ENCODE measurements at places on chromosomes 4 and X.

DNA sequence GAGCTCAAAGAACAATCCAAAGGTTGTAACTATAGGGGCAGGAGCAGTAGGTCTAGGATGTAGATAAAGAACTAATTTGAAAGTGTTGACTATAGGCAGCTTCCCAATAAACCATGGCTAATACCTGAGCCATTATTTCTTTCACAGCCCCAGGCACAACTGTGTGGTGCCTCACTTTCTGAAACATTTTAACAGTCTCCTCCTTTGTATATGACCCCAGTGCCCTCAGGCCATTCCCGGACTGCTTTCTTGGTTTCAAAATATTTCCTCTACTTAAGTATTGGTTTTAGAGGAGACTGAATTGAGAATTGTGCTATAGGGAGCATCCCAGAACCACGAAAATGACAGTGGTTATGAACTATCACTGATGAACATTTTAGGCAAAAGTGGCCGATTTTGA lies 728.7 kb downstream of the IL1RAPL1 start:
- DNase-seq, result no peak

- no peak for DNase-seq
Observed at GRCh38 chr4:87232216-87232615, 11.8 kb upstream of the KLHL8 start.

DNA sequence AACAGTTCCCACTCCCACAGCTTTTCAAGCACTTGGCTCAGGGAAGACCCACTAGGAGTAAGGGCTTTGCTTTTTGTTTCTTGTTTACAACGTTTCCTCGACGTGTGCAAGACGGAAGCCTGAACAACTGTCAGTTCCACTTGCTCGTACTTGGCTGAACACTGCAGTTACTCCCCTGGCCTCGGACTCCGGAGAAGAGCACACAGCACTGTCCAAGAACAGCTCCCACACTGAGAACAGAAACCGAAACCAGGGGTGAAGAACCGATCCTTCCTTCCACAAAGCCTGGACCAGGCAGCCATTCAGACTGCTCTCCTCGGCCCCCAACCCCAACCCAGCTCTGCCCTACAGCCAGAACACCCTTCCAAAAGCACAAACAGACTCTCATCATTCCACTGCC lies 25.5 kb downstream of the IRF2 start:
- DNase-seq, result no peak

DNA sequence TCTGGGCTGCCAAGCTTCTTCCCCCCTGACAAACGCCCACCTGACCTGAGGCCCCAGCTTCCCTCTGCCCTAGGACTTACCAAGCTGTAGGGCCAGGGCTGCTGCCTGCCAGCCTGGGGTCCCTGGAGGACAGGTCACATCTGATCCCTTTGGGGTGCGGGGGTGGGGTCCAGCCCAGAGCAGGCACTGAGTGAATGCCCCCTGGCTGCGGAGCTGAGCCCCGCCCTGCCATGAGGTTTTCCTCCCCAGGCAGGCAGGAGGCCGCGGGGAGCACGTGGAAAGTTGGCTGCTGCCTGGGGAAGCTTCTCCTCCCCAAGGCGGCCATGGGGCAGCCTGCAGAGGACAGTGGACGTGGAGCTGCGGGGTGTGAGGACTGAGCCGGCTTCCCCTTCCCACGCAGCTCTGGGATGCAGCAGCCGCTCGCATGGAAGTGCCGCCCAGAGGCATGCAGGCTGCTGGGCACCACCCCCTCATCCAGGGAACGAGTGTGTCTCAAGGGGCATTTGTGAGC lies 37.0 kb downstream of the HTRA3 start:
- no peak for DNase-seq

- no peak for DNase-seq
Observed at GRCh38 chr4:69718396-69719271, 41.8 kb downstream of the SULT1B1 start.

DNA sequence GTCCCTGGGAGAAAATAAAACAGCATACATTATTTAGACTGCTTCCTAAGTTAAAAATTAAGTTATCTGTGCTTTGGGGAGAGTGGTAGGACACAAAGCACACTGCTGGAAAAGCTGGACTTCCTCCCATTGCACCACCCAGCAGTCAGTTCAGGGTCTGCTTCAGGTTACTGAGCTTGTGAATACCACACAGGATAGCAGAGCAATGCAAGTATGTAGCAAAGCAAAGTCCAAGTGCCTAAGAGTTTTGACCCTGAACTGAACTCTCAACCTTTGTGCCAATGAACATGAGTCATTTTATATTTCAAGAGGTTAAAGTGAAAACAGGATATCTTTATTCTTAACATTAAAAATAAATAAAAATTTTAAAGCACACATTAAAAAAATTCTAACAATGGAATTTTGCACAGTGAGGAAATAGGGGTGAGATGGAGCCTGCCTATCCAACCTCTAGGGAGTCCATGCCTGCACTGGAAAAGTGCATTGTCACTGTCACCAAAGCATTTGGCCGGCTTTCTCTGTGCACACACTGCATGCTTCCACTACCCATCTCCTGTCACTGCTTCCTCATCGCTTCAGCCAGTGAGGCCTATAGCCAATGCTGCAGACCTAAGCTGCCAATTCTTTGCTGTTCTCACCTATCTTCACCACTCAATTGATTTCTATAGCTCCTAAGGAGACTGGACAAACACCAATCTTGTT lies 50.9 kb downstream of the ABCG2 start:
- DNase-seq, result no peak

GRCh38 chr4:11805842-11806241 lies 377.1 kb upstream of the HS3ST1 start:
- DNase-seq, result no peak

DNA sequence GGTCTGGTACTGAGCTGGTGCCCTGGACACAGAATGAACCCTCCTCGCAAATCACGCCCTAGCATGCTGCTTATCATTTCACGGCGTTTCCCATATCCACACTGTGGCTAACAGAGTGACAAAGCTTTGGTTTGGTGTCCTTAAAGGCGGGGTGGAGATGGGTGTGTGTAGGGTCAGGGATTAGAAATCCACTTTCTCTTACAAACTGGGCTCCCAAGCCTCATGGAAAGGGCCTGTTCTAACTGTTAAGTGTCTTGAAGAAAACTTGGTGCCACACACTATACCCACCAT lies 735 bp upstream of the CHRDL1 start:
- DNase-seq, result no peak

DNA sequence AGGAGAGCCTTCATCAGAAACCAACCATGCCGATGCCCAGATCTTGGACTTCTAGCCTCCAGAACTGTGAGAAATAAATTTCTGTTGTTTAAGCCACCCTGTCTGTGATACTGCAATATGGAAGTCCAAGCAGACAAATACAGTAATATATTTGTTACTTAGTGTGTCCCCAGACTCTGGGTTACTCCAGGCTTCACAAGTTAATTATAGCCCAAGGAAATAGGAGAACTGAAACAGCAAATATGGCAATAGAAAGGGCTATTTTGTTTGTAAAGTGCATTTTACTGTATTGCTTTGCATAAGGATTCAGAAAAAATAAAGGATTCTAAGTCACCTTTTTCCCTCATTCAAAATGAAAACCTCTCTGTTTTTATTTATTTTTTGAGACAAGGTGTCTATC lies 15.7 kb downstream of the TIGD4 start:
- no peak for DNase-seq

DNA sequence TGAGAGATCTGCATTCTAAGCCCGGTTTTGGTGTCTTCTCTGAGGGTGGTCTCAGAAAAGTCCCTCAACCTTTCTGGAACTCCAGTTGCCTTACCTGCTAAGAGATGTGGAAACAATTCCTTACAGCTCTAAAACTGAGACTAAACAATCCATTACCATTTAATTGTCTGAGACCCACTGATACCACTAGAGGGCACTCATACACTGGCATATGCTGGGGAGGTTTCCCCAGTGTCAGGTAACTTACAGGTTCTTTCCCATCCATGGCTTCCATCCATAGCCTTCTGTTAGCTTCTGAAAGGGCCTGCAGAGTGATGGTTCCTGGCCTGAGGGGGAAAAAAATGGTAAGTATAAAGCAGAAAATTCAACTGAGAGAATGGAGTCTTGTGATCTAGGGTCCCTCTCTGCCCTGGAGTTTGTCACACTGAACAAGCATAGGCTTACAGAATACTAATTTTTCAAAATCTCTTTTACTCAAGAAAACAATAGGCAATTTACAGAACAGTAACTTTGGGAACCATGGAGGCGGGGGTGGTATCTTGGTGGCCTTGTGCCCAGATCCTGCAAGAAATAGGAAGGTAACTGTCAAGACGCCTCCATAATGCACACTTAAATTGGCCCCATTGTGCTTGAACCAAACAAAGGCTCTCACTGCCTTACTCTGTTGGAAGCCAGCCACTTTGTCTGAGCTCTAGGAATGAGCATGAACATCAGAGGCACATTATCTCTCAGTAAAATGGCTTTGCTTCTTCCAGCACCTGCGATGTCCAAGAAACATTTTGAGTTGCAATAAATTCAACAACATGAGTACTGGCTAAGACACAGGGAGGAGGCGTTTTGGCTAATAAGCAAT lies 236.1 kb downstream of the OPHN1 start:
- DNase-seq, result no peak

DNA sequence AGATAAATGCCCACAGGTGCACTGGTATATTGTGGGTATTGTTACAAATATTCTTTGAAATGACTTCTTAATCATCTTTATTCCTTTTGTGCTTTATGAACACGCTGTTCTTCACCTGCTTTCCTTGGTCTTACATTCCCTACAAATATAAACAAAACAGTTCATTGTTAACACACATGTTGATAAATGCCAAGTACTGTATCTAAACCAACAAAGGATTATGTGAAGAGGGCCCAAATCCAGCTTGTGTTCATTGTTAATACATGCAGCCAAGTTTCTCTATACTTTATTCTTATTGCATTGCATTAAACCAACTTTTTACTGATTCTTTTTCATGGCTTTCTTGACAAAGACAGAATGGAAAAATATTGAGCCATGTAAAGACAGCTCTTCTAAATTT lies 42.8 kb downstream of the AREG start:
- no peak for DNase-seq

GRCh38 chr4:183552274-183553146 lies 47.7 kb downstream of the ING2 start:
- no peak for DNase-seq

DNA sequence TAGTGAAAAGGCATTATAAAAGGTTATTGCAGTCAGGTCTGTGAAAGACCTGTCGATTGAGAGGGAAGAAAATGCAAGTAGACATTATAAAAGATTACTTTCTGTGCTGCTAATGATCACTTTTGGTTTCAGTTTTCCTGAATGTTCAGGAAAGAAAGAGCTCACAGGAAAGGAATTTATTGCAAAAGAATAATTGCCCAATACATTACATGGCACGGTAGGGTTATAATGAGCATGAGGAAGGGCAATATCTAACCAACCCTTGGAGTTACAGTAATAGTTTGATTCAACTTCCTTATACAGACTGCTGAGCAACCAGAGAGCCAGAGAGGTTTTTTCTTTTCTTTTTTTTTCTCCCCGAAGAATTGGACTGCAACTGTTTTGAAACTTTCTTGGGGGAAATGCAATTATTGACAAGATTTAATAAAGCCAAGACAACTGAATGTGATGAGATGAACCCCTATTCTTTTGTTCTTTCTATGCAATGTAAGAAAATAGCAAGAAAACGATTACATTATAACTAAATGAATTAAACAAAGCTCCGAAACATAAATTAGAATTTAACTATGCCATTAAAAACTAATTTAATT lies 247.0 kb downstream of the C4orf33 start:
- DNase-seq, result no peak

DNA sequence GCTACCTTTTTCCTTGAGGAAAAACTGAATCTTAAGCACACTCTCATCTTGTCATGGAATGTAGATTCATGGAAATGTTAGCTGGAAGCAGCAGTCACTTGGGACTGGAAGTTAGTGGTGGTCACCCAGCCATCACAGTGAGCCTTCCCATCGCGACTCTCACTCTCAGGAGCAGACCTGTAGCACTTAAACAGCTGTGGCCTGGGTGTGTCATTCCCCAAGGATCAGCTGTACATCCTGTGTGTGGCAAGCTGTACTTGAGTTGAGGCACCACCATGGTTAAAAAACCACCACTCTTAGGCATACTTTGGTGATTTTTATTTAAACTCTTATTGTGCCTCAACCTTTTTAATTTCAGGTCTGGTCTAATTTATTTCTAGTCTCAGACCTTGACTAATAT lies 46.7 kb downstream of the JADE1 start:
- DNase-seq, result no peak

DNA sequence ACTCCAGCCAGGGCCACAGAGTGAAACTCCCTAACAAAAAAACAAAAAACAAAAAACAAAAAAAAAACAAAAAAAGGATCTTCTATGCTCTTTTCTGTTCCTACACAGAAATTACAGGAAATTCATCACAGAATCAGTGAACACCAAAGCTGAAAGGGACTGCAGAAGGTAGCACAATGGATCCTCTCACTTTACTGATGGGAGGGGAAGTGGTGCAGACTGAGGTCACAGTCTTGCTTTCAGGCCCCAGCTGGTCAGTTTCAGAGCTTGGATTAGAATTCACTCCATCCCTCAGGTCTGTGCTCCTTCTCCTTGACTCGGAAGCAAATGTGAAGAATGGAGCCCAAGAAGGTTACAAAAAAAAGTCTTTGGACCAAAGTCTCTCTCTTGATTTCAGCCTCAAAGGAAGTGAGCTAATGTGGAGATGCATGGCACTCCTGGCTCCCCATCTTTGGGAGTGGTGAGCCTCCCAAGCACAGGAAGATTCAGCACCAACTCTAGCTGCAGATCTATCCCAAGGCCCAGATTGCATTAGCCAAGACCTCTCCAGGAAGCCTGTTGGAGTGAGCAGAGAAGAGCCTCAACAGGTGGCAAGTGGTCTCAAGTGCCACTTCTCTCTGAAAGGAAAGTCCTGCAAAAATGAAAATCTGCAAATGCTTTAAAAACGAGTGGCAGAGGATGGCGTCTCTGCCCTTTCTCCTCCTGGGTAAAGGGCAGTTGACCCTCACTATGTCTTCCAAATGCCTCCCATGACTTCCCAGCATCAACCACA lies 176.0 kb downstream of the MAML3 start:
- no peak for DNase-seq

DNA sequence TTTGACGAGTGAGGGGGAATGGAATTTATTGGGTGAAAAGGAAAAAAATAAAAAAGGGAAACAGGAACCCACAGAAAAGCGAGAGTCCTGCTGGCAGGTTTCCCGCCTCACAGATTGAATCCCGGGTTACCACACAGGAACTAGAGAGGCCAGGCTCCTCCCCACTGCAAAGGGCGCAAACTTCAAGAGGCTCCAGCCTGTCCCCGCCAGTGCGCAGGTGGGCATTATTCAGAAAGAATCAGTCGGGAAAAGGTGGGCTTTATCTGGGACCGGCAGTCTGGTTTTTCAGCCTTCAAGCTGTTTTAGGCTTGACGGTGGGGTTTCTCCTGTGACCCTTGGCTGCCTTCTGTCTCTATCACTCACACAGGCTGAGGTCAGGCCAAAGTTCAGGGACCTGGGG lies 1496.8 kb downstream of the RPA4 start:
- DNase-seq, result no peak

- DNase-seq, result no peak
Observed at GRCh38 chrX:122579526-122579925, 604.6 kb upstream of the GRIA3 start.

GRCh38 chr4:121358473-121358872 lies 22.3 kb downstream of the QRFPR start:
- no peak for DNase-seq

GRCh38 chrX:132900633-132901293 lies 57.7 kb downstream of the HS6ST2 start:
- no peak for DNase-seq

- DNase-seq, result no peak
Observed at GRCh38 chr4:184850431-184851199, 24.8 kb upstream of the ACSL1 start.

Data from activated CD8-positive, alpha-beta memory T cell treated with anti-CD3 and anti-CD28 coated beads, Interleukin-2, amount 50 U/mL, for 48 hours (primary cell).